ENCODE measurements at places on chromosomes 12 and 14.

DNA sequence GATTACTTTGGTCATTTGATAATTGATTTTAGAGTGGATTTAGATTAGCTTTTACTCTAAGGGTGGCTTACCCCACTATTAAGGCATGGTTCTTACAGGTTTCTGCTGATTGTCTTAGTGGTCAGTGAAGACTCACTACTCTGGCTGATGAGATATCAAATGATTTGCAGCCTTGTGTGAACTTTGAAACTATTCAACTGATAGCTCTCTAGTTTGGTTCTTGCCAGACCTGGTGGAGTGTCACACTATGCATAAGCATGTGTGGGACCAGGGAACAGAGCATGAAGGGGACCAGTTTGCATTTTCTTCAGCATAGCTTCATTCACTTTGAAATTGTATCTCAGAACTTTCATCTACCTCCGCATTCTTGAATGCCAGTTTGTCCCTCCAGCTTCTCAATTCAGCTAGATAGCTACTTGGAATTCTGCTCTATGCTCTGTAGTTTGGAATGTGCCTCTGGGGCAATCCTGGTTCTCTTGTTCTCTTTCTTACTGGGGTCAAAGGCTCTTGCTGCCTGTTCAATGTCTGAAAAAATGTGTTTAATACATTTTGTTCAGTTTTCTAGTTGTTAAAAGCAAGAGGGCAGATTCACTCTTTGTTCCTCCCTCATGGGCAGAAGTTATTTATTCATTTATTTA, 12.7 kb downstream of the SCYL2 start:
- no peak for DNase-seq

- DNase-seq: no peak
These were observed 142.9 kb downstream of the ASCL1 start for GRCh38 chr12:103100257-103100831.

DNA sequence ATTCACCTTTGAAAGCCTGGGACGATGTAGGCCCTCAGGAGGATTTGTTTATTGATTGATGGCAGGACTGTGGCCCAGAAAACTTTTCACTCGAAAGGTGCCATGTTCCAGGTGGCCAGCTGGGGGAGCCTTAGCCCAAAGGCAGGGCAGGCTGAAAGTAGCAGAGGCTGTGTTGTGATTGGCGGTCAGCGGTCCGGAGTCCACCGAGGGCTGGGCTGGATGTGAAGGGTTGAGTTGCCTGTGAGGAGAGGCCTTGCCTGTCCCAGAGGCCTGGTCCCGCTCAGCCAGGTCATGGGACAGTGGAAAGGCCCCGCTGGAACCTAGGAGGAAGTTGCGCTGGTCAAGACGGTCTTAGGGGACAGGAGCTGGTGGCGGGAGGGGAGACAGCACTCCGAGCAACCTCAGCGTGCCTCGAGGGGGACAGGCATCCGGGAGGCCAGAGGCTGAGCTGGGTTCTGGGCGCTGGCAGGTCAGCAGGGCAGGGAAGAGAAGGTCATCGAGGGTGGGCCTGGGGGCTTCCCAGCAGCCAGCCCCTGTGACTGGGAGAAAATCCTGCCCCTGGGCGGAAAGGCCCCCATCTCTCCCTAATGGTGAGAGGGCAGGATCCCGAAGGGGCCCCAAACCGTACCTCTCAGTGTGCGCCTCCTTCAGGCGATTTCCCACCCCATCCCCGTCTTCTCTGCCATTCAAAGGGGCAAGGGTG, 26.3 kb downstream of the CMA1 start:
- peak; percentile 38 for DNase-seq

DNA sequence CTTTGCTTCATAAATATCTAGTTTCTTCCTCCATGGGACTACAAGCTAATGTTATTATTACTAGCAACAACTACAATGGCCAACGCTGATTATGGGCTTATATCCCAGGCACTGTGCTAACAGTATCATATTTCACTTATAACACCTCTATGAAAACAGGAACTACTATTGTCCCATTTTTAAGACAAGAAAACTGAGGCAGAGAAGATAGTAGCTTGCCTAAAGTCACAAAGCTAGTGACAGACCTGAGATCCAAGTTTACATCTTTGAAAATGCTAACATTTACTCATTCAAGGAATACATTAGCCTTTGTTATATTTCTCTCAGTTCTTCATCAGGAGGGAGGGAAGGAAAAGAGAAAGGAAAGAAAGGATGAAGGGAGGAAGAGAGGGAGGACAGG, 32.8 kb downstream of the GIT2 start:
- DNase-seq: no peak

DNA sequence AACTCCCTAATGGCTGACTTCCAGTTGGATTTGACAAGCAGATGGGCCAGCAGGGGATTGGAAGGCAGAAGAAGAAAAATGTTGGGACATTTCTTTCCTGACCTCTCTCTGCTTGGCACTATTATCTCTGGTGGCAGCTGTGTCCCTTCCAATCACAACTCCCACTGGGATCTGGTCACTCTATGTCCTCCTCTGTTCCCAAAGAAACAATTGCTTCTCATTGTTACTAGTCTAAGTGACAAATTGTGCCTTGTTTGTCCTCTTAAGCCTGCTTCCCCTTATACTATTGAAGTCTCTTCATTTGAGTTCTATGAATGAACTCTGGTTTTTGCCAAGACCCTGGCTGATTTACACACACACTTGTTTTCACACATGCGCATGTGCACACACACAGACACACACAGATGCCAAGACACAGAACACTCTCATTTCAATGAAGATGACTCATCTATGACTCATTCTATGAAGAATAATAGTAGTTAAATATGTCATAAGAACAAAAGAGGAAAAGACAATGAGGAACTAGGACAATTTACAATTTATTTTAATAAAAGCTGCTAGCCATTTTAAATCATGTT, 83.0 kb upstream of the FAR2 start:
- DNase-seq: peak; percentile 37

- no peak for DNase-seq
These were observed 3.7 kb downstream of the ITGA5 start for GRCh38 chr12:54415221-54415929.

DNA sequence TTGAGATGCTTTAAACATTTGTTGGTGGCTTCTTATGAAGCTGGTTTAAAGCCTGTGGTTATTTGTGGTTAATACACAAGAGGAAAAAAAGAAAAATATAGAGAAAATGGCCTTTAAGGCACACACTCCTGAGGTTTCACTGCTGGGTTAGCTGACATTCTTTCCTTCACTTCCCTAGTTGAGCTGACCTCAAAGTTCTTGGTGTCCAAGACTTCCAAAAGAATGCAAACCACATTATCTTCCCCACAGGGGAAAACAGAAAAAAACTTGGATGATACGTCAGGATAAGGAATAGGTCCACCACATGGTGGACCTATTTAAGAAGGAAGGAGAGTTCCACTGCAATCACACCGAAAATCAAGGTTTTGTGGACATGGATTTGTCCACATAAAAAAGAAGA, 94.3 kb downstream of the SLC25A21 start:
- no peak for DNase-seq

- no peak for DNase-seq
These were observed 18.9 kb downstream of the CCDC88C start for GRCh38 chr14:91398707-91399106.

GRCh38 chr14:53841109-53842099, 115.2 kb downstream of the BMP4 start:
- DNase-seq: peak; percentile 36

DNA sequence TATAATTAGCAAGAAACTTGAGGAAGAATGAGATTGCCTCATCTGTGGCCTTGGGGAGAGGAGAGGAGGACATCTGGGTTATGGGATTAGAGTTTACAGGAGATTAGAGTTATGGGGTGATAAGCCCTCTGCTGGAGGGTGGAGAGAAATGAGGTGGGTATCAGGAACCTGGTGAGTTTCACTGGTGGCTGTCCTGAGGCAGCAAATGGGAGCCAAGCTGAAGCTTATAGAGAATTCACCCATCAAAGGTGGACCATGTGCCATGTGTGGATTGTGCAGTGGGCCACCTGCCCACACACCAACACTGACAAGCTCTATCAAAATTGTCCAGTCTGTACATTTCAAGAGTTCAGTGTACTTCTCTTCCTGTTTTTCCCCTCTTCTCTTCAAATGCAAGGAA, 135.3 kb downstream of the AEBP2 start:
- DNase-seq: no peak

DNA sequence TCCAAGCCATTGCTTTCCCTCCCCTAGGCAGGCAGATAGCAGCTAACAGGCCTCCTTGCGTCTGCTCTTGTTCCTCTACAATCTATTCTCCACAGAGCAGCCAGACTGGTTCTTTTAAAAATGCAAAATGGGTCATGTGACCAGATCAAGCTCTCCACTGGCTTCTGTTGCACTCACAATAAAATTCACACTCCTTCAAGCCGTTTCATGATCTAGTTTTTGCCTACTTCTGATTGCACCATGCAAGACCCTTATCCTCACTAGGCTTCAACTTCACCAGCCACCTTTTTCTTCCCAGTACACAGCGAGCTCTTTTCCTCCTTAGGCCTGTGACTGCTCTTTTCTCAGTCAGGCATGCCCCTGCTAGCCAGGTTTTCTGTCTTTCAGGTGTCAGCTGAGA, 6.1 kb upstream of the KRAS start:
- peak; percentile 46 for DNase-seq

- no peak for DNase-seq
These were observed 10.9 kb downstream of the KMT2D start for GRCh38 chr12:49049566-49050224.

DNA sequence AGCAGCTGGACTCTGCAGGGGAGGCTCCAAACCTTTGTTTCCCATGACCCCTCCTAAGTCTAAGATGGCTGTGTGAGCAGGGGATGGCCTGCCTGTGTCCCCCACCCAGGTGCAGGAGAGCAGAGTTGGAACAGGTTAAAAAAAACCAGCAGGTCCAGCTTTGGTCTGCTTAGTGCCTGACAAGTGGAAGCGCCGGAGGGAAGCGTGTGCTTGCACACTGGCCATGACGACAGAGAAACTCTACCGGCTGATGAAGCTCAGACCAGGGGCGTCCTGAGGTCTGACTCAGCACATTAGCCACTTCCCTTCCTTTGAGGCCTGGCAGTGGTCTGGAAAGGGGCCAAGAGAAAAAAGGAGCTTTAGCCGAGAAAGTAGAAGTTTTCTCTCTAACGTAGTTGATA, 280.1 kb downstream of the VRK1 start:
- DNase-seq: peak; percentile 76

GRCh38 chr14:90246936-90247335, 9.4 kb upstream of the PSMC1 start:
- DNase-seq: no peak

DNA sequence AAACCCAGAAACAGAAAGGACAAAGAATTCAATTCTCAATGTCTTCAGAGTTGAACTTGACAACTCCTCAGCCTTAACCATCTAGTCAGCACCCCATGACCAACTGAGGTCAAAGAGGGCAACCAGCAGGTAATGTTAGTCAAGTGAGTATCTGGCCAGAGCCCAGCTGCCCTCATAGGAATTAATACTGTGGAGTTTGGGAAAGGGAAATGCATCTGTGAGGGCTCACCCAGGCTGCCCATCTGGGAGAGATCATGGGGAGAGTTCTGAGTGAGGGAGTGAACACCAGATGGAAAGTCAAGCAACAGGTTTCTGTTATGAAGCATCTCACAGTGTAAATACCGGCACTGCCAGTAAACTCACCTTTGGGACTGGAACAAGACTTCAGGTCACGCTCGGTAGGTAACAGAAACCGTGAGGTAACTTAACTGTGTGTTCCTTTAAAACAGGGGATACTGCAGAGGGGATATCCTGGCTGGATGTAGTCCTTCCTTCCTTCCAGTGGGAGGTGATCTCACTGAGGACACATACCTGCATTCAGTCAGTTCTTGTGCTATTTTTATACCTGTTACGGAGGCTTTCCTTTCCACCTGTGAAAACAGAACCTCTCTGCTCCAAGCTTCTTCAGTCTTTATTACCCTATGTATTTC, 94.4 kb downstream of the DAD1 start:
- DNase-seq: no peak

DNA sequence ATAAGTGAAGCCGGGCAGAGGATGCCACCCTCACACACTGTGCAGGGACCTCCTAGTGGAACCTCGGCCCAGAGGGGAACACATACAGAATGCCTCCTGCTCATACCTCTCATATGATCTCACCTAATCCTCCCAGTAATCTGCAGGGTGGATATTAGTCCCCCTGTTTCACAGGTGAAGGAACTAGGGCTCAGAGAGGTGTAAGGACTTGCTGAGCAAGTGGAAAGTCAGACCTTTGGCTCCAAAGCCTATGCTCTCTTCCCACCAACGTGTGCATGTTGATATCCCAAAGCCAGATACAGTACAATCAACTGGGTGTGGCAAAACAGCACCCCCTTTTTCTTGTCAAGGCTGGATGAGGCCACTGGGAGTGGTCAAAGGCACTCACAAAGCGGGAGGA, 4.2 kb downstream of the MYH6 start:
- DNase-seq: no peak

- no peak for DNase-seq
These were observed 6.6 kb upstream of the AAAS start for GRCh38 chr12:53328043-53328435.

DNA sequence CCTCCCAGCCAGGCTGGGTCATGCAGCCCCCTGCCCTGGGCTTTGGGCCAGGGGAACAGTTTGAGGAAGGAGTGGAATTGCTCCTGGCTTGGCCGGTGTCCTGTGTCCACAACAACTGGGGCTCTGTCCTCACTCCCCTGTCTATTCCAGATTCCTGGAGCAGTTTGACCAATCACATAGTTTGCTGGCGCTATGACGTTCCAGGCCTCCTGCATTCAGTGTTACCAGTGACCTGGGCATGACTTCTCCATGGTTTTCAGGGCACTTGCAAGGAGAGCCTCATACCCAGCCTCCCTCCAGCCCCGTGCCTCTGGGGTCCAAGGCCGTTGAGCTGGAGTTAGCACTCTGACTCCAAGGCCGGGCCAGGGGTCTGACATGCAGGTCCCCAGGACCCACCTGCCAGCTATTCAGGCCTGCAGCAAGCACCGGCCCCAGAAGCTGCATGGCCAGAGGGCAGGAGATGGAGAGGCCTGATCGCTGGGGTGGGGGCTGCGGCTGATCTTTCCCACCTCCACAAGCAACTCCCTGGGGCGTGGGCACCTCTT, 34.2 kb downstream of the ISCA2 start:
- DNase-seq: no peak

GRCh38 chr12:92629349-92630065, 73.3 kb upstream of the PLEKHG7 start:
- DNase-seq: no peak

GRCh38 chr12:91965781-91966180, 179.9 kb downstream of the BTG1 start:
- no peak for DNase-seq

Data from foreskin keratinocyte (primary cell).